ENCODE measurements at places on chromosomes 12 and 14.

- no peaks in the 10 kb centered on the region for H3K27me3 ChIP-seq
- no peaks in the 10 kb centered on the region for H3K36me3 ChIP-seq
- H3K4me1 ChIP-seq: peaks cover 5% of the 10 kb centered on the region
- no peak overlapping the region for H3K27ac ChIP-seq
Observed at GRCh38 chr14:80959496-80959895, 4.1 kb downstream of the TSHR start.

- no peak overlapping the region for H3K4me3 ChIP-seq
- no peaks in the 10 kb centered on the region for H3K27me3 ChIP-seq
- no peaks in the 10 kb centered on the region for H3K4me1 ChIP-seq
- no peaks in the 10 kb centered on the region for H3K36me3 ChIP-seq
- no peak overlapping the region for H3K27ac ChIP-seq
Observed at GRCh38 chr12:115440438-115440837, 756.5 kb upstream of the TBX3 start.

DNA sequence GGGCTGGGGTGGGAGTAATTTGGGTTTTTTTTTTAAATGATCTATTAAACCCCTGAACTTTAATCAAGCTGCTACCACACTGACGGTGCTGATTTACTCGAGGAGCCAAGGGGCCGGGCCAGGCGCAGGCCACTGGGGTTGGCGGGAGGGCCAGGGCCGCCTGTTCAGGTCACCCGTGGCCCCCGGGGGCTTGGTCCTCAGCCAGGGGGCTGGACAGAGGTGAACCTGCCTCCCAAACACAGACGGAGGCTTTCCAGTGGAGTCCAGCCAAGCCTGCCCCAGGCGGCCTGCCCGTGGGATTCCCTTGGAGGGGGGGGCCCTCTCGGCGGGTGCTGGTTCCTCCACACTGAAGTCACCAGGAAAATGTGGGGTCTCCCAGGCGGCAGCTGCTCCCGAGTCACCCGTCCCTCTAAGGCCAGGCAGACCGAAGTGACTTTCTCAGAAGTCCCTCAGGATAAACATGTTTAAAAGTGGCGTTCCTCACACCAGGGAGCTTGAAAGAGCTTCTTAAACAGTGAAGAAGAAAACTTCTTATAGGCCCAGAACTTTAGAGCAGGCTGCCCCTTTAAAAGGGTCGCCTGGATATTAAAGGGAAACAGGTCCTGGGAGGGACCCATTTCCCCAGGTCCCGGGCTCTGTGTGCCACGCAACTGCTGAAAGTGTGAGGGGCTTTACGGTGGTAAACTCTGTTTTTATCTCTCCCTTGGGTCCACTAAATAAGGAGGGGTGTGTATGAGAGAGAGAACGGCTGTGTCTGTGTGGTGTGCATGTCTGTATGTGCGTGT, 167.2 kb upstream of the GSC start:
- no peaks in the 10 kb centered on the region for H3K27me3 ChIP-seq
- peak; percentile 55 for DNase-seq
- H3K36me3 ChIP-seq: no peaks in the 10 kb centered on the region
- peaks cover 8% of the 10 kb centered on the region for H3K4me1 ChIP-seq

DNA sequence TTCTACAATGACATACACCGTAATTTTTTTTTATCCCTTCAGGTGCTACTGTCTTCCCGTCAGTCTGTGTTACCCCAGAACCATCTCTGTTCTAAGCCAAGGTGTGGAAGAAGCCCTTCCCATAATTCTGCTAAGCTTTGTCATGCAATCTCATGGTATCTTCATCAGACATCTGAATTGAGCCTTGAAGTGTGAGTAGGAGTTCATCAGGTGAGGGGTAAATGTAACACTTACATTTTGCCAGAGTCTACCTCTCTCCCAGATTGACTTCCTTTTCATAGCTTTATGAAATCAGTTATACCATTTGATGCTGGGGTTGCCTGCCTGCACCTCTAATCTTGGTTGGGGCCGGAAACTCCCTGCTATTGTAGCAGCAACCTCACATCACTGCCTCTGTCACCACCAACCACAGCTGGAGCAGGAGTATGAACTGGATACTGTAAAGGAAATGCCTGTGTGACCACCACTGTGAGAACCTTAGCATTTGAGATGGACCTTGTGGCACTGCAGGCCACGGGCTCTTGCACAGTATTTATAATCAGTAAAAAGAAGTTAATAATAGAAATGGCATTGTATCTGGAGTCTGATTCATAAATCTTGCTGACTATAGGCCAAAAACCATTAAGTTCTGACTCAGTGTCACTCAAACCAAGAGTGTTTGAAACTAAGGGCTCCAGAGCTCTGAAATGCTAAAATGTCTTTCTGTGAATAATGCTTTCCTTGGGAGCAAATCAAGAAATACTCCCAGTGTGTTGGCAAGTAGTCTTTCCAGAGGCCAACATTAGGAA, 58.7 kb upstream of the STK38L start:
- no peak for DNase-seq
- H3K4me1 ChIP-seq: no peaks in the 10 kb centered on the region
- no peak overlapping the region for H3K27ac ChIP-seq
- no peaks in the 10 kb centered on the region for H3K36me3 ChIP-seq
- H3K27me3 ChIP-seq: no peaks in the 10 kb centered on the region

DNA sequence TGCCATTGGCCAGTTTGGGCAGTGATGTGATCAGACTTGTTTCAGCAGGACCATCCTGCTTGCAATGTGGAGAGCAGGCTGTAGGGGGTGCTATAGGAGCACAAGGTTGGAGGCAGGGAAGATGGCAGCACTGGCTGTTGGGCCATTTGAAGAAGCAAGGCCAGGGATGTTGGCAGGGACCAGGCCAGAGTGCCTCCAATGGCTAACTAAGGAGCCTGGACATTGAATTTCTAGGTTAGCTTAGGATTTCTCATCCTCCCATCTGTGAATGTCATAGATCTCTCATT, 23.5 kb downstream of the FGF23 start:
- H3K27ac ChIP-seq: no peak overlapping the region
- H3K4me1 ChIP-seq: no peaks in the 10 kb centered on the region
- H3K27me3 ChIP-seq: no peaks in the 10 kb centered on the region
- peak; percentile 55 for DNase-seq
- H3K4me3 ChIP-seq: no peak overlapping the region

DNA sequence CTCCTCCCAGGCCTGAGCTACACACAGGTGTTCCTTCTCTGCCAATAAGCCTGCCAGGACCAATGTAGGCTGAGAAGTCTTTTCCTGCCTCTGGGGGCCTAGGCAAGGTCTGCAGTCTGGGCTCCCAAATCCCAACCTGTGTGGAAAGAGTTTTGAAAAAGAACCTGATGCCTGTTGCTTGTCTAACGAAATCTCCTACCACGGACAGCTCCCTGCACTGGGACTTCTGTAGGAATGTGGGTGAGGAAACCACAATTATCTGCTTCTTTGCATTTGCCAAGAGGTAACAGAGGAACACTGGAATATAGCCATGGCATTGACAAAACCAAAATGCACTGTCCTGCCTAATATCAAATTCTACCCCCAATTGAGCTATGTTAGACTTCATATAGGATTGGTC, 877.0 kb upstream of the TMEM132C start:
- no peak for DNase-seq
- no peak overlapping the region for H3K4me3 ChIP-seq
- H3K4me1 ChIP-seq: no peaks in the 10 kb centered on the region

DNA sequence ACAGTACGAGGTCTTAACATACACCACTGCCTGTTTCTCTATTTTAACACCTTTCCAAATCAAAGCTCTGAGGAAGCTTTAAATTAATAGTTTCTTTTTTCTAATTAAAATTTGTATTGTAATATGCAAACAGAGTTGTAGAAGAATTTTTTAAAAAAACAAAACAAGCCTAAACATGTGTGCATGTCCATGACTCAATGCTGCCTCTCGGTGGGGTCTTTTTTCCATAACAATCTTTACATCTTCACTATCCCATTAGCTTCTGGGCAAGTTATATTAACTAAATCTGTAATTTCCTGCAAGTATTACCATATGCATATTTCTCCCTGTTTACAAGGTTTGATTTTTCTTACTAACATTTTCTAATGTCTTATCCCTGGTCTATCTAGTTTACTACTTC, 143.9 kb upstream of the NAV3 start:
- H3K27ac ChIP-seq: no peak overlapping the region
- no peaks in the 10 kb centered on the region for H3K27me3 ChIP-seq
- H3K4me3 ChIP-seq: no peak overlapping the region
- no peak for DNase-seq
- H3K4me1 ChIP-seq: no peaks in the 10 kb centered on the region
- no peaks in the 10 kb centered on the region for H3K36me3 ChIP-seq

DNA sequence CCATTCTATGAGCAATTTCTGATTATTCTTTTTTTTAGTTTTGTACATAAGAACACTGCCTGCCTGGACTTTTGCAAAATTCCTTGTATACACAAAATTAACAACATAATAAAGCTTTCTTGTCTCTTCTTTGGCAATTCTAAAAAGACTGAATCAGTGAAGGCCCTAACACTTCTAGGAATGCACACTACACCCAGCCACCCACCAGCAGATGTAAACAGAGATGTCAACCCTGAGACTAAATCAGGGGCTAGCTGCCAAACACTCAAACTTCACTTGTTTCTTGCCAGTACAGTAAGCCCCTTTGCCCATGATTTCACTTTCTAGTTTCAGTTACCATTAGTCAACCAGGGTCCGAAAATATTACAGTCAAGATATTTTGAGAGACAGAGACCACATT, 15.5 kb downstream of the DCAF5 start:
- no peak for DNase-seq
- H3K36me3 ChIP-seq: no peaks in the 10 kb centered on the region
- H3K4me1 ChIP-seq: peaks cover 61% of the 10 kb centered on the region
- no peak overlapping the region for H3K4me3 ChIP-seq
- H3K27ac ChIP-seq: peak overlapping the region; percentile 19
- H3K27me3 ChIP-seq: no peaks in the 10 kb centered on the region

GRCh38 chr14:102733326-102733725, 43.9 kb upstream of the TRAF3 start:
- no peaks in the 10 kb centered on the region for H3K27me3 ChIP-seq
- H3K4me3 ChIP-seq: no peak overlapping the region
- DNase-seq: no peak
- no peaks in the 10 kb centered on the region for H3K36me3 ChIP-seq
- no peaks in the 10 kb centered on the region for H3K4me1 ChIP-seq
- H3K27ac ChIP-seq: no peak overlapping the region

DNA sequence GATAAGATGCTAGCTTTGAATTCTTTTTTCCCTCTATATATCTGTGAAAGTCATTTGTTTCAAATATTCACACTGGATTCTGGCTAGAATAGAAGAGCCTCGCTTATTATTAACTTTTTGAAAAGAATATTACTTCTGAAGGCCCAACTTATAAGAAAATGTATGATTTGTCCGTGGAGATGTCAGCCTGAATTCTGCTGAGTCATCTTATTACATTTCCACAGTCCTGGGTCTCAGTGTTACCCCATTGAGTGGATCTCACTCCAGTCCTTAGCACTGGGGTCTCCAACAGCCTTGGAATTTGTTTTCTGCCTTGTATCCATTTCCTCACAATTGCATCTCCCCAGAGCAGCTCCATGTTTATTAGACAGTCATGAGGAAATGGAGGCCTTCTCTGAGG, 907.9 kb downstream of the VRK1 start:
- no peak overlapping the region for H3K27ac ChIP-seq
- H3K27me3 ChIP-seq: no peaks in the 10 kb centered on the region
- no peaks in the 10 kb centered on the region for H3K4me1 ChIP-seq
- no peak overlapping the region for H3K4me3 ChIP-seq
- no peaks in the 10 kb centered on the region for H3K36me3 ChIP-seq
- no peak for DNase-seq

GRCh38 chr12:42234970-42235369, 3.1 kb downstream of the YAF2 start:
- peaks cover 5% of the 10 kb centered on the region for H3K36me3 ChIP-seq
- H3K4me1 ChIP-seq: peaks cover 53% of the 10 kb centered on the region
- H3K27me3 ChIP-seq: no peaks in the 10 kb centered on the region

- no peaks in the 10 kb centered on the region for H3K4me1 ChIP-seq
- H3K36me3 ChIP-seq: no peaks in the 10 kb centered on the region
Observed at GRCh38 chr12:42862055-42862454, 272.5 kb upstream of the PRICKLE1 start.

- H3K36me3 ChIP-seq: peaks cover 92% of the 10 kb centered on the region
- H3K27me3 ChIP-seq: no peaks in the 10 kb centered on the region
- H3K27ac ChIP-seq: no peak overlapping the region
- H3K4me1 ChIP-seq: peaks cover 3% of the 10 kb centered on the region
Observed at GRCh38 chr12:29509503-29509902, 12.0 kb upstream of the OVCH1 start.

DNA sequence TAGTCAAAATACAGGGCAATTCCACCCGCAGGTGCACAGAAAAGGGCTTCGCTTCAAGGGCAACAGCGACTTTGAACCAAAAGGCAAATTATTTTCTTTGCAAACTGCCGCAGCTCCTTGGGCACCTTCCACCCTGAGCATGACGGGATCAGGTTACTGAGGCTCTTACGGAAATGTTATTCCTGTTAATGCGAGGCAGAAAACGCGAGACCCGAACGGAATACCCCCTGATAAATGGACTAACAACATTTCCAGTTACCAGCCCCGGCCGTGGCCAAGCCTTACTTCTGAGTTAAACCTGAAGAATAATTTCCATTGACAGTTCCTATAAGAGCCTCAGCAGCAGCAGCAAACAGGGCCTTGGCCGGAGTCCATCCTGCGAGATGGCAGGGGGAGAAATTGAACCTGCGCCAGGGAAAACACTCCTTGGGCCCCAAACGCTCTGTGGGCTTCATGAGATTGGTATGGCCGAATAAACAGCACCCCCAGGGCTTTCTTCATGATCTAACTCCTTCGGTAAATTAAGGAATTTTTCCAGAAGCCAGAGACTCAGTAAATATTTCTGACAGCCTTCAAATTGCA, 70.0 kb upstream of the DICER1 start:
- no peaks in the 10 kb centered on the region for H3K36me3 ChIP-seq
- H3K4me1 ChIP-seq: peaks cover 8% of the 10 kb centered on the region
- H3K4me3 ChIP-seq: peak overlapping the region; percentile 49
- H3K27me3 ChIP-seq: no peaks in the 10 kb centered on the region
- DNase-seq: no peak
- H3K27ac ChIP-seq: no peak overlapping the region
